T-cell (primary cell): ENCODE measurements at places on chromosomes 4 and X.

DNA sequence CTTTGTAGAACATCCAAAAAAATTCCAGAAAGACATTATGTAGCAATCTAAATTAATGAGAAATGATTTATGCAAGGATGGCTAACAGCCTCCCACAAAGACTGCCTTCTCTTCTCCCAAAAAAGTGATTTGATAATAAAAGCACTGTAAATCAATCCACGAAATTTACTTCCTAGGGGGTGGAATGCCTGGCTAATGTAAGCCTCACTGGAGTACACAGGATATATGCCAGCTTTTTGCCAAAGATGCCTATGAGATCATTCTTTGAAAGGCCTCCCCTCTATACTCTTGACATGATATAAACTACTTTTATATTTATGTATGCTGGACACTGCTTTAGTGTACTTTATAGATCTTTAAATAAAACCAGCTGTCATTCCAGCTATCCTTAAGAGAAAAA lies 211.1 kb downstream of the ADAMTS3 start:
- no peaks in the 10 kb centered on the region for H3K4me1 ChIP-seq
- DNase-seq = no peak
- H3K4me3 ChIP-seq = no peak overlapping the region
- no peaks in the 10 kb centered on the region for H3K27me3 ChIP-seq
- no peak overlapping the region for H3K27ac ChIP-seq

DNA sequence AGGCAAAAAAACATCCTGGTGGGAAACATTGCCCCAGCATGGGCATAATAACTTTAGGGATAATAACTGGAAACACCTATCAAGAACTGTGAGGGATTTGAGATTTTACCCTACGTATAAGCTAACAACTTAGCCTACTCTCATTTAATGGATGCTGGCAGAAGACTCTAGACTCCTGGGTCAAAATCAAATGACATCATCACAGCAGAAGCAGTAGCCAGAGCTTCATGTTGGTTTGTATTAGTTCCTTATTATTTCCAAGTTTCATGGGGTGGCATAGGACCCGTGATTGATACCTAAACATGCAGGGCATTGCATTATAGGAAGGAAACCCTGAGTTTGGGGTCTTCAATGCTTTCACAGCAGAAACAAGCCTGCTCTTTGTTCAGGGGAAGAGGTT lies 4.6 kb downstream of the TCEAL9 start:
- no peaks in the 10 kb centered on the region for H3K27me3 ChIP-seq
- no peak overlapping the region for H3K4me3 ChIP-seq
- no peak for DNase-seq
- no peaks in the 10 kb centered on the region for H3K36me3 ChIP-seq

DNA sequence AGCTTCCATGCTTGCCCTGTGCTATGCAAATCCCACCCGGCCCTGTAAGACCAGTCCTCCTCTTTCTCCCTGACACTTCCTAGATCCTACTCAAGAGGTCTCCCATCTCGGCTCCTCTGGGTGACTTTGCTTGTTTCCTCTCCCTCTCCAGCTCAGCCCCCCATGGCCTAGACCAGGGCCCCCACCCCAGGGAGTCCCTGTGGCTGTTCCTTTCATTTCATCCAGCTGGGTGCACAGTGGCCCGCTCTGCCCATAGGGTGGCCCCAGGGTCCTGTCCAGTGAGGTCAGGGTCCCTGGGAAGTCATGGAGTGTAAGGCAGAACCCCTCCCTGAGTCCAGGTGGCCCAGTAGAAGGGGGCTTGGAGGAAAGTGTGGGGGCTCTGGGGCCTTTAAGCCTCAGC lies 52.3 kb upstream of the NKX1-1 start:
- no peak overlapping the region for H3K4me3 ChIP-seq
- H3K4me1 ChIP-seq = no peaks in the 10 kb centered on the region
- H3K36me3 ChIP-seq = no peaks in the 10 kb centered on the region
- H3K27me3 ChIP-seq = no peaks in the 10 kb centered on the region
- DNase-seq = no peak
- no peak overlapping the region for H3K27ac ChIP-seq

DNA sequence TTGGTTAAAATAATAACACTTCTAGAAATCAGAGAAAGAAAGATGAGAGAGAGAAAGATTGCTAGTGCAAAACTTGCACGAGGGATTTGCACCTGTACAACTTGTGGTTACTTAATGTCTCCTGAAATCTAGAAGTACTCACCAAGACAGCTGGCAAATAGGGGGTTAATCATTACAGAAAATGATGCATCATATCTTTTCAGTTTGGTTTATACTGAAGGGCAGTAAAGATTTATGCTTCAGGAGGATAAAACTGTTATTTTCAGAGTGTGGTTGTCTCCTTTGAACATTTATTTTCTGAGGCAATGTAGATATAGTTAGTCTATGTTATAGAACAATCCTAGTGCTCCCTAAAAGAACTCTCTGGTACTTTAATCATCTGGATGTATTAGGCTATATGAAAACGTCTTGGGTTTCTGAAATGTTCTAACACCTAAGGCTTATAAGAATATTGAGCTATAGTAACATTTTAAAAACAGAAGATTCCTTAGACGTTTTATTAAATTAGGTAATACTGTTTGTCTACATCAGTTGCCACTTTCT lies 13.3 kb downstream of the ATOH1 start:
- no peaks in the 10 kb centered on the region for H3K4me1 ChIP-seq
- no peak overlapping the region for H3K4me3 ChIP-seq
- no peak overlapping the region for H3K27ac ChIP-seq
- DNase-seq = no peak
- H3K27me3 ChIP-seq = no peaks in the 10 kb centered on the region

- H3K4me3 ChIP-seq = no peak overlapping the region
- peaks cover 9% of the 10 kb centered on the region for H3K27me3 ChIP-seq
- H3K36me3 ChIP-seq = no peaks in the 10 kb centered on the region
- H3K4me1 ChIP-seq = peaks cover 7% of the 10 kb centered on the region
Observed at GRCh38 chrX:51494409-51494808, 2.0 kb downstream of the NUDT11 start.

GRCh38 chr4:140837736-140838135 lies 81.6 kb upstream of the TBC1D9 start:
- no peaks in the 10 kb centered on the region for H3K4me1 ChIP-seq
- no peak overlapping the region for H3K4me3 ChIP-seq

GRCh38 chrX:108348525-108348924 lies 89.7 kb downstream of the COL4A6 start:
- no peak overlapping the region for H3K27ac ChIP-seq
- no peaks in the 10 kb centered on the region for H3K4me1 ChIP-seq
- no peaks in the 10 kb centered on the region for H3K36me3 ChIP-seq
- DNase-seq = no peak

DNA sequence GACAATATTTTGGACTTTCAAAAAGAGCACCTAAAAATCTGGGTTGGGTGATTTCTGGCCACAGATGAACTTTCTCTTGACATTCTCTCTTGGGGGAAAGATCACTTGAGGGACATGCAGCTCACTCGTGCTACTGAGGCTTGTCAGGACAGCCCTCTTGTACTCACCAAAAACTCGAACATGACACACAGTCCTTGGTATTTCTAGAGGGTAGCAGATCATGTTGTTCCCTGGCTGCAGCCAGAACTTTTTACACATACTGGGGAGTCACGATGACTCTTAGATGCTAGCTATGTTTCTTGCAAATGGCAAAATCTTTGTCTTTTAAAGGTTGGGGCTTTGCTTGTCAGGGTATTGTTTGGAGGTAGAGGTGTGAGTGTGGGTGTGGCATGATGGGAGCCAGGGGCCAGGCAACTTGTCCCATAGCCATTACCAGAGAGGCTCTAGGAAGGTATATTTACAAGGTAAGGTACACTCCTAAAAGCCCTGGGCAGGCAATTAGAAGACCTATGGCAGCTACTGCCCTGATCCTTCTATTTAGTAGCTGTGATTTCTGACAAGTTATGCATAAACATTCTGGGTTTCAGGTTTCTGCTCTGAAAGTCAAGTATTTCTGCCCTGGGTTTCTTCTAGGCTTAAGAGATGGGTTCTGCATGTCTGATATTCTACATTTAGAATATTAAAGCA lies 241.7 kb upstream of the TLL1 start:
- no peak for DNase-seq
- H3K4me1 ChIP-seq = no peaks in the 10 kb centered on the region

DNA sequence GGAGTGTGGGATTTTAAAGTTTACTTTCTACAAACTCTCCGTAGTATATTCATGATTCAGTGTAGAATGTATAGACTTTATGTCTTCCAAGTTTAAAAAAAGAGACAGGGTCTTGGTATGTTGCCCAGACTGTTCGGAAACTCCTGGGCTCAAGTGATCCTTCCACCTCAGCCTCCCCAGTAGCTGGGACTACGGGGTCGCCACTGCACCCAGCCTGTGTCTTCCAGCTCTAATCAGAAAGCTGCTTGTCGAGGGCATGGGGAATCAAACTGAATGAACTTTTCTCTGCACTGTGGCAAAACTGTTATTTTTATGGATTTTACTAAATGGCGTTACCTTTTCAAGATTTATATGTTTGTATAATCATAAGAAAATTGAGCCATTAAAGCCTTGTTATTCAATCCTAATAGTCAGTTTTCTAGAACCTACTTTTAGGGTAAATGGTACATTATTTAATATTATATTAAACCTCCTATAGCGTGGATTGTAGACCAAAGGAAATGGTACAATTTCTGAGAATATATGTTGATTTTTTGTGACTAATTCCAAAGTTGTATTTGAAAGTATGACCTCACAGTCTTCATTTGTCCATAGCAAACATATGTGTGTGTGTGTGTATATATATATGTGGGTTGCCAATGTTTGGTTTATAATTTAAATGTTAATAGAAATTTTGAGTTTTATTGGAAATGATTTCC lies 1.1 kb downstream of the BLOC1S4 start:
- H3K36me3 ChIP-seq = peaks cover 2% of the 10 kb centered on the region
- no peaks in the 10 kb centered on the region for H3K27me3 ChIP-seq
- H3K4me1 ChIP-seq = peaks cover 15% of the 10 kb centered on the region
- H3K4me3 ChIP-seq = peak overlapping the region; percentile 87

GRCh38 chr4:43282534-43282933 lies 390.0 kb downstream of the GRXCR1 start:
- no peak for DNase-seq
- H3K27me3 ChIP-seq = no peaks in the 10 kb centered on the region
- no peak overlapping the region for H3K4me3 ChIP-seq
- H3K36me3 ChIP-seq = no peaks in the 10 kb centered on the region
- no peaks in the 10 kb centered on the region for H3K4me1 ChIP-seq

GRCh38 chrX:136473663-136474062 lies 14.1 kb upstream of the BRS3 start:
- H3K27ac ChIP-seq = no peak overlapping the region
- no peaks in the 10 kb centered on the region for H3K36me3 ChIP-seq
- no peaks in the 10 kb centered on the region for H3K4me1 ChIP-seq
- H3K4me3 ChIP-seq = no peak overlapping the region
- no peak for DNase-seq

DNA sequence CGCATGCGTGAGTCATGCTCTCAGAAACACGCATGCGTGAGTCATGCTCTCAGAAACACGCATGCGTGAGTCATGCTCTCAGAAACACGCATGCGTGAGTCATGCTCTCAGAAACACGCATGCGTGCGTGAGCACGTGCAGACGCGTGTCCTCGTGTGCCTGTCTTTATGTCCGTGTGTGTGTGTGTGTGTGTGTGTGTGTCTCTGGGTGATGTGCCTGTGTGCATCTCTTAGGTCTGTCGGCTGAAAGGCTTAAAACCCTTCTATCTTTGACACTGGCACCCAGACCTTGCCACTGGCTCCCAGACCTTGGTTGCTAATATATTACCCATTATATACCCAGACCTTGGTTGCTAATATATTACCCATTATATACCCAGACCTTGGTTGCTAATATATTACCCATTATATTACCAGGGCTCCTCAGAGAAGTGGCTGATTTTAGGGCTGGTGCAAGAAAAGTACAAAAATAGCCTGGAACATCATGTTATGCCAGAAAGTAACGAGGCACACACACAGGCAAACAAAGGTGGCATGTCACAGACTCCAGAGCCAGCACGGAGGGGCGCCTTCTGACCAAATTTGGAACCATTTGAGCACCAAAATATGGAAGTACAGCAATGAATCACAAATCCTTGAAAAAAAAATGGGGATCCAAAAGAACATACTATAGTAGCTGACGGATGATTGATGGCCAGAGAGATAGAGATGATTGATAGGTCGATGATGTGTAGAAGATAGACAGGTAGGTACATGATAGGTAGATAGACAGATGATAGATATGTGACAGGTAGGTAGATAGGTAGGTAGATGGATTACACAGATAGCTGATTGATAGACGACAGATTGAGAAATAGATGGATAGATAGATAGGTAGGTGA lies 19.2 kb upstream of the ADRA2C start:
- H3K4me3 ChIP-seq = no peak overlapping the region
- H3K27ac ChIP-seq = no peak overlapping the region
- H3K27me3 ChIP-seq = peaks cover 63% of the 10 kb centered on the region

- H3K4me1 ChIP-seq = no peaks in the 10 kb centered on the region
- H3K27ac ChIP-seq = no peak overlapping the region
- no peak overlapping the region for H3K4me3 ChIP-seq
- no peak for DNase-seq
Observed at GRCh38 chrX:95058815-95059214, 1384.8 kb downstream of the FAM133A start.

GRCh38 chr4:158322109-158322508 lies 111.8 kb downstream of the TMEM144 start:
- H3K27me3 ChIP-seq = no peaks in the 10 kb centered on the region
- no peak for DNase-seq
- no peak overlapping the region for H3K4me3 ChIP-seq
- H3K36me3 ChIP-seq = no peaks in the 10 kb centered on the region
- H3K27ac ChIP-seq = no peak overlapping the region

DNA sequence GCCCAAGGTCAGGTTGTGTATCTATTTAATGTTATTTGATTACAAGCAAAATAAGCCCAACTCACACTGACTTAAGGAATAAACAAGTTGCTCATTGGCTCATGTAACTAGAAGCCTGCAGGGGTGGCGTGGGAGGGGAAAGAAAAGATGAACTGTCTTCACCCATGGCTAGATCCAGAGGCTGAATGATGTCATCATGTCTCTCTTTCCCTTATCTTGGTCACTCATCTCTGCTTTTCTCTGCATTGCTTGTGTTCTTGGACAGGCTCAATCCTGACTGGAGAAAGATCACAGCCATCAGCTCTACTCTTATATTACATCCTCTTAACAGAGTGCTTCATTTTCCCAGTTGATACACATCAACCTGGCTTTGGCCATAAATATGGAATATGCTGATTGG lies 290.0 kb upstream of the DIAPH2 start:
- DNase-seq = no peak
- no peak overlapping the region for H3K4me3 ChIP-seq
- no peaks in the 10 kb centered on the region for H3K36me3 ChIP-seq
- no peaks in the 10 kb centered on the region for H3K4me1 ChIP-seq
- no peak overlapping the region for H3K27ac ChIP-seq

GRCh38 chr4:73187325-73187724 lies 71.3 kb downstream of the ANKRD17 start:
- H3K4me1 ChIP-seq = no peaks in the 10 kb centered on the region
- H3K27me3 ChIP-seq = no peaks in the 10 kb centered on the region
- no peaks in the 10 kb centered on the region for H3K36me3 ChIP-seq
- H3K27ac ChIP-seq = no peak overlapping the region

DNA sequence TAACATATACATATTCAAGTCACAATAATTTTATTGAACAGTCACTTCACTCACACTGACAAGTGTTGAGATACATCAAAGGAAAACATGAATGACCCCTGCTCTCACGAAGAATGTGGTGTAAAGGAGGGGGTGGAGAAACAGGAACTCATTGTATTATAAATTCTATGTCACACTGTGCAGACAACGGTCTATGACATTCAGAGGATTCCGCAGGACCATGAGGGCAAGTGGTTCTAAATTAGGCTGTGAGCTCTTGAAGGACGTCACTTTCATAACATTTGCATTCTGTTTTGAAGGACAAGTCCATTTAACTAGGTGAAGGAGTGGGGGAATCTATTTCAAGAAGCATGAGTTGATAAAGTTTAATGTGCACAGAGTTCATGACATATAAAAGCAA lies 415.2 kb upstream of the HS3ST1 start:
- no peak overlapping the region for H3K4me3 ChIP-seq
- no peaks in the 10 kb centered on the region for H3K27me3 ChIP-seq
- no peaks in the 10 kb centered on the region for H3K4me1 ChIP-seq
- H3K36me3 ChIP-seq = no peaks in the 10 kb centered on the region
- no peak overlapping the region for H3K27ac ChIP-seq
- no peak for DNase-seq
